ENCODE measurements at places on chromosomes 13 and 19. TPM values are rescaled to one million over a fixed set of nuclear protein-coding genes. Genes with fewer than 3 reads are reported as not detected.

Gene FAM83E
- total RNA-seq, result not detected

Gene ZIC5
- not detected for total RNA-seq

Gene DACH1
- total RNA-seq, result not detected

DNA sequence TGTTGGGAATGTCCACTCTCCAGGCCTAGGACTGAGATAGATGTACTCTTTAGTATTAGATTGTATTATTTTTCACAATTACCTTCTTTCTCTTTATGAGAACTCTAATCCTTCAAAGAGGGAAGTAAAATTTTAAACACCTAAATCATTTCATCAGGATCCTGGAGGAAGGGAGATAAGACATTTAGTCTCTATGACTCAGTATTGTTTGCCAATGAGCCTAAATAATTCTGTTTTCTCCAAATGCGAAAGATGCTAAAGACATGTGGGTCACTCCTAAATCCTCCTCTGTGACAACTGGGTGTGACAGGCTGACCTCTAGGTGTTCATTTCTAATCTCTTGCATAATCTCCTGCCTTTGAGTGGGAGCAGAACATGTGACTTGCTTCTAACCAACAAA is 1736.6 kb upstream of the MIR17HG start:
- no peak for DNase-seq

DNA sequence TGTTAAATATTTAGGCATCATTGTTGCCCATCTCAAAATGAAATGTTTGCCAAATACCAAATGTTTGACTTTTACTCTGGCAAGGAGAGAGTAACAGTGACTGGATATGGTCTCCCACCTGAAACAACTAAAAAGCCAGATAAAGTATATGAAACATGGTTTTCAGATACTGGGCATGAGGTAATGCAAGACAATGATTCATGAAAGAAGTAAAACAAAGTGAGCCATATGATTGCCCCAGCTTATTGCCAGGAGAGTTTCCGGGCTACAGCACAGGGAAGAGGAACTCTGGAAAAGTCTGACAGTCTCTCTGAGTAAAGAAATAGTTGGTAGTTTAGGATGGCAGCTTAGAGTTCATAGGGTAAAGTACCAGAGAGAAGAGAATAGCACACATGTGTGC is 354.6 kb downstream of the DNAJC15 start:
- DNase-seq, result no peak

DNA sequence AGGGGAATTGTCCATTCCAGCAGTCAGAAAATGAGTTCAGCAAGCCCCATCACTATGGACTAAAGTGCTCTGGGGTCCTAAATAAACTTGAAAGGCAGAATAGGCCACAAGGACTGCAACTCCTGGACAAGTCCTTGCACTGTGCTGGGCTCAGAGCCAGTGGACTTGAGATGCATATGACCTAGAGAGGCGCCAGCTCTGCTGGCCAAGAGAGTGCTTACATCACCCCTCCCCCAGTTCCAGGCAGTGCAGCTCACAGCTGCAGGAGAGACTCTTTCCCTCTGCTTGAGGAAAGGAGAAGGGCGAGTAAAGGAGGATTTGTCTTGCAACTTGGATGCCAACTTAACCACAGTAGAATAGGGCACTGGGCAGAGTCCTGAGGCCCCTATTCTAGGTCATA is 109.5 kb upstream of the WASF3 start:
- no peak for DNase-seq

DNA sequence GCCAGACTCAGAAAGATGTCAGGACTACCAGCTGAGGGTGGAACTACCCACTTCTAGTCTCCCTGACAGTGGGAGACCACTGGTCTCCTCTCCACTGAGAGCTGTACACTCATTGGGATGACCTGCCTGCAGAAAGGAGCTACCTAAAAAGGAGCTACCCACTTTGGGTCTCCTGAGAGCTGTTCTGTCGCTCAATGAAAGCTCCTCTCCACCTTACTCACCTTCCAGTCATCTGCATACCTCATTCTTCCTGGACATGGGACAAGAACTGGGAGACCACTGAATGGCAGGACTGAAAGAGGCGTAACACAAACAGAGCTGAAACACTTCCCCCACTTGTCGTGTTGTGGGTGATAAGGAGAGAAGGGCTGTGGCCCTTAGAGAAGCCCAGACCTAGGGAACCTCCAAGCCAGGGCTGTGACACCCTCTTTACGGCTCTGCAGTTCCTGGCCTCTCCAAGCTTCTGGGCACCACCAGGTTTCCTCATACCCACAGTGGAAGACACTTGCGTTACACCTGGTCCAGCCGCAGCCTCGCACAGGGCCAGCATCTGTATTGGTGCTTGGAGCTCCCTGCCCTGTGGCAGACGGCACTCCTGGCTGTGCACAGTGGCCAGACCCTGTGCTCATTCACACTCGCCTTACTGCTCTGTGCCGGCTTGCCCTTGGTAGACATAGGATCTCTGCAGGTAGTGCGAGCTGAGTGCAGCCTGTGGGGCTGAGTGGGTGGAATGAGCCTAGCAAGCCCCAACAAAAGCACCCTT is 54.9 kb upstream of the SLITRK6 start:
- no peak for DNase-seq

GRCh38 chr13:72652681-72653080 is 74.7 kb downstream of the MZT1 start:
- DNase-seq, result no peak

DNA sequence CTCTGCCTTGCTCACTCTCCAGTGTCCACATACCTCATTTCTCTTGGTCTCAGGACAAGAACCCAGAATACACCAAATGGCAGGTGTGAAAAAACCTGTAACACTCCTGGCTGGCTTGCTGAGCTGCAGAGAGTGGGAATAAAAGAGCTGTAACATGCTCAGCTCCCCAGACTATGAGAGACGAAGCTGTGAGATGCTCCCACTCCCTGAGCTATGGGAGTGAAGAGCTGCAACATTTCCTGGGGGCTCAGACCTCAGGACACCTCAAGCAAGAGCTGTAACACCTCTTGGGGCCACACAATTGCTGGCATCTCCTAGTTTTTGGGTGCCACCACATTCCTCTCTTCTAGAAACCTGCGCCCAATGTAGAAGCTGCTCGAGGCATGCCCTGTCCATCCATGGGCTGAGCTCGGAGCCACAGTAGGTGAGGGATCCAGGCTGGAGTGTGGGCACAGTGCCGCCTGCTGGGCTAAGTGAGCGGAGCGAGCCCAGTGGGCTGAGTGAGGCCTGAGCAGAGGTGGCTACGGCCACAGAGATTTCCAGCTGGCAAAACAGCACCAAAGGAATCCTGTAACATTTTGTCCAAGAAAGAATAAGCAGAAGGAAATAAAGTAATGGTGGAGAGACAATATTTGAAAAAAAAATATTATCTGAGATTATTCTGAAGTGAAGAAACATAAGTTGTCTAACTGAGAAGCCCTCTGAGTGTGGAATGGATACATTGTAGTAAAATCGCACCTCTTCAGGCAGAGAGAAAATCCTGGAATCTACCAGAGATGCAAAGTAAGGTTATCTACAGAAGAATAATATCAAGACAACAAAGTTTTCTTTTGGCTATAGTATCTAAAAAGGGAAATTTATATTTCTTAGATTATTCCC is 186.2 kb upstream of the PCDH9 start:
- no peak for DNase-seq

DNA sequence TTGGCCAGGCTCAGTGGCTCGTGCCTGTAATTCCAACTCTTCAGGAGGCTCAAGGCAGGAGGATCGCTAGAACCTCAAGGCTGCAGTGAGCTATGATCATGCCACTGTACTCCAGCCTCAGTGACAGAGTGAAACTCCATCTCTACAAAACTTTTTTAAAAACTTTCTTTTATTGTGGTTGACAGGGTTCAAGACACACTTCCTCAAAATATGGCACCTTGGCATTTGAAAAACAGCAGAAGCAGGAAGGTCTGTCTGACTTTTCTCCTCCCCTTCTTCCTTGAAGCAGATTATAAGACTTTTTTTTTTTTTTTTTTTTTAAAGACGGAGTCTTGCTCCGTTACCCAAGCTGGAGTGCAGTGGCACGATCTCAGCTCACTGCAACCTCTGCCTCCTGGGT is 100.3 kb downstream of the TM9SF2 start:
- no peak for DNase-seq

GRCh38 chr13:22223411-22223810 is 552.5 kb downstream of the FGF9 start:
- no peak for DNase-seq

All from thyroid gland (tissue), 4 donors.